ENCODE measurements at places on chromosomes 2 and 18.

DNA sequence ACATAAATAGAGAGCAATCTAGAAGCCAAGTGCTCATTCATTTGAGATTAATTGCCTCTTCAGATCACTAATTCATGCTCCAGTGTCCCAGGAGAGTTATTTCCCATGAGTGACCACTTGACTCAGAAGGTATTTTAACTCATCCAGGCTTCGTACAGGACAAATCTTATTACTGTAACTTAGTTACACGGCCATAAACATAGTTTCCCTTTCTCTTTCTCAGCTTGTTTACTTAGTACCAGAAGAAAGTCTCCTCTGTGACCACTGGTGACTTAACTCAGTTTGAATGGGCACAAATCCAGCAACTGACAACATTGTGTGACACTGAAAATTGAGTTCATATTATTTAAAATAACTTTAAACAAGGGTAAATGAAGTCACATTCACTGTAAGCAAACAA, 25.3 kb downstream of the MMADHC start:
- DNase-seq = no peak

GRCh38 chr2:119574108-119574815, 30.0 kb downstream of the CFAP221 start:
- DNase-seq = no peak

DNA sequence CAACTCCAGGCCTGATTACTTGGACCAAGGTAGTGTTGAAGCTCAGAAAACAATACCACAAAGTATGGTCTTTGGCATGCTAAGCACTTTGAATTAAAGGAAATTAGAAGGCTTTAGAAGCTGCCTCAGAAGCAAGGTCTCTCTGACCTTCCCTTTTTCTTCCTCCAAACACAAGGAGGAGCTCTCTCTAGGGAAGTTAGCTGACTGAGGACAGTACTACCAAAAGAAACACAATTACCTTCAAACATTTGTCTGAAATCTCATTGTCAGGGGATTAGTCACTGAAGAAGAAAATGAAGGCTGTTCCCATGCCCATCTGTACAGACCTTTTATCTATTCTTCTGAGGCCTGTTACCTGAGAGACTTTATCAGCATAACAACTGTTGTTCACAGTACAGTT, 279.3 kb downstream of the CDH20 start:
- DNase-seq = no peak

GRCh38 chr2:17661460-17661859, 92.2 kb downstream of the SMC6 start:
- DNase-seq = no peak

GRCh38 chr2:207133820-207134519, 31.8 kb downstream of the KLF7 start:
- DNase-seq = peak; percentile 35

- no peak for DNase-seq
Measured at GRCh38 chr2:149175956-149176355, 137.5 kb downstream of the LYPD6B start.

- DNase-seq = no peak
Measured at GRCh38 chr2:7438855-7439254, 521.6 kb downstream of the RNF144A start.

DNA sequence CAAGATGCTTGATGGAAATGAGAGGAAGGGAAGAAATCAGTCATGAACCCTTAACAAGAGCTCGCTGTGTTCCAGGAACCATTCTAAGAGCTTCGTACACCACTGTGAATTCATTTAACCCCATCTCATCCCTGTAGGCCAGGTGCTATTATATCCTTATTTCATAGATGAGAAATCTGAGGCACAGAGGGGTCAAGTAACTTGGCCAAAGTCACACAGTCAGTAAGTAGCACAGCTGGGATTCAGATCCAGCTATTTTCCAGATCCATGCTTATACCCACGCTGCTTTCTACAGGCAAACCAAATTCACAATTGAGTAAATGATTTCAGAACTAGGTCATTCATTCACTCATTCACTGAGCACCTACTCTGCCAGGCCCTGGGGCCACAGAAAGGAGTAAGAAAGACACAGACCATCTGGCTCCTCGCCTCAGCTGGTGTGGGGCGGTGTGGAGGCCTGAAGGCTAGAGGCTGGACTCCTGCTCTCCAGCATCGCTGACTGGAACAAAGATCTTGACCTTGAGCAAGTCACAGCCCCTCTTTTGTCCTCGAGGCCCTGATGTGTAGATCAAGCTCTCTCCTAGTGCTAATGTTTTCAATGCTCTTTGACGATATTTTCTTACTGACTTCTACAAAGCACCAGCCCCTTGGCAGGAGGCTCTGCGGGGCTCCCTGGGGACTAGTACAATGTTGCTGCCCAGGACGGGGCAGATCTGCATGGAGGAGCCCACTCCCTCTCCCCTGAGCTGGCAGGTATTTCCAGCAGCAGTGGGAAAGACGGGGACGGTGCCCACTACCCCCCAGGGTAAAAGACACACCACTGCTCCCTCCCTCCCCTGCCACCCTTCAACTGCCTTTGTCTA, 26.5 kb downstream of the STEAP3 start:
- DNase-seq = no peak

GRCh38 chr18:45580127-45580526, 35.1 kb upstream of the SLC14A2 start:
- no peak for DNase-seq

DNA sequence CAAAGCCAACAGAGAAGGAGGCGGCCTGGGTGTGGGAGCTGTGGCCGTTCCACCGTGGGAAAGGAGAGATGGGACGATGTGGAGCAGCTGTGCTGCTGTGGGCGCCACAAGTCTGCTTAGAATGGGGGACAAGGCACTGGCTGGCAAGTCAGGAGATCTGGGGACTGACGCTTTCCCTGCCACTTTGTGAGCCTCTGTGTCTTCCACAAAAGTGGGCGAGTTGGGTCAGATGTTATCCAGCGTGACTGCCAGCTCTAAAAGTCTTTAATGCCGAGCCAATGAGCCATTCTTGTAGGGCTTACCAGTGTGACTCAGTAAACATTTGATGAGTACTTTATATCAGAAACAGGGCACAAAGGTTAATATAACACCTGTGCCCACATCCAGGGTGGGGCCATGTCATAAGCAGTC, 113.6 kb upstream of the MGAT5 start:
- DNase-seq = no peak

DNA sequence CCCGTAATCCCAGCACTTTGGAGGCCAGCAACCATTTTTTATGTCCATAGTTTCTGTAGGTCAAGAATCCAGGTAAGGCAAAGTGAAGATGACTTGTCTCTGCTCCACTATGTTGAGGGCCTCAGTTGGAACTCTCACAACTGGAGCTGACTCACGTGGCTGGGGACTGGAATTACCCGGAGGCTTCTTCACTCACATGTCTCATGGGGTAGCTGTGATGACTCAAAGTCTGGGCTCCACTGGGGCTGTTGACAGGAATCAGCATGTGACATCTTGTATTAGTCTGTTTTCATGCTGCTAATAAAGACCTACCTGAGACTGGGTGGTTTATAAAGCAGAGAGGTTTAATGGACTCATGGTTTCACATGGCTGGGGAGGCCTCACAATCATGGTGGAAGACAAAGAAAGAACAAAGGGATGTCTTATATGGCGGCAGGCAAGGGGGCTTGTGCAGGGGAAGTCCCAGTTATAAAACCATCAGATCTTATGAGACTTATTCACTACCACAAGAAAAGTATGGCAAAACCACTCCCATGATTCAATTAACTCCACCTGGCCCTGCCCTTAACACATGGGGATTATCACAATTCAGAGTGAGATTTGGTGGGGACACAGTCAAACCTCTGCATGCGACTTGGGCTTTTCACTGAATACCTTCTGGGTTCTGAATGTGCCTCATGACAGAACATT, 7.8 kb upstream of the PPP1R1C start:
- DNase-seq = no peak

GRCh38 chr2:46909771-46910419, 5.7 kb downstream of the MCFD2 start:
- no peak for DNase-seq

DNA sequence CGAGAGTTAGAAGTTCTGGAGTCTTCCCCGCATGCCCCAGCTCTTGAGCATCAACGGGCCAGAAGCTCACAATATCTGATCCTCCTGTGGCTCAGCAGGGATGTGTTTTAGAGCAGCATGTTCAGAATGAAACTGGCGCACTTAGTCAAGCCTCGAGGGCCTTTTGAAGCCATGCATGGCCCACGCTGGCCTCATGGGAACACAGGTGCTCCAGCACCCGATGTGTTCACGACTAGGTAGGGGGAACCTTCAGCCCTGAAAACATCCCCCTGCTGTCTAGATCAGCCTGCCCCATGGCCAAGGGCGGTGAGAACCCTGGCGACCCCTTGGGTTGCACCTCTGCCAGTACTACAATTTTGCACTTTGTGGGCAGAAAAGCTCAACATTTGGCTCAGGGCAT, 32.8 kb downstream of the MSH6 start:
- no peak for DNase-seq

DNA sequence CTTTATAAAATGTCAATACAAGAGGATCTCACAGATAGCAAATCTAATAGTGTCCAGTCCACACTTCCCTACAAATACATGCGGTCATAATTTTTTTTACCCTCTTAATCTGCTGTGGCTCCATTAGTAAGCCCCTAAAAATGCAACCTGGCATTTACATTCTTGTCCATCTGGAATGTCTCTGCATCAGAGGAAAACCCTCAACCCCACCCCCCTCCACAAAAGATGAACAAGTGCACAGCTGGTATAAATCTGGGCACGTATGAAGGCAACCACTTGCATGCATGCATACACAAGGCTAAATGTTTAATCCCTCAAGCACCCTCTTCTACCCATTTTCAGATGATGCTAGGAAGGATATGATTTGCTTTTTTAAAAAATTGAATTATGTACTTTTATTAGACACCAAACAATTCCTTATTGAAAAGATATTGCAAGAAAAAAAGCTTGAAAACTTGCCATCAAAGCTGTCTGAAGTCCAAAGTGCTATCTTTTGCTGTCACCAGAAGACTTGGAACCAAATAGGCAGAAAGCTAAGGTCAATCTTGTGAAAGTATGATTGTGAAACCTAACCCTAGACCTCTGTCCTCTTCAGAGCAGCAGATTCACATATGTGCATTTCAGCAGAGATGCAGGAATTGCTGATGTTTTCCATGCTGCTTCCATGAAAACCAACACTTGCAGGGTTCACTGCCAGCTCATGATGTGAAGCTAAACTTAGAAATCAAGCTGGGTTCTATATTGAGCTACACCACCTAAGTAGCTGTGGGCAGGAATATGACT, 39.0 kb downstream of the IRS1 start:
- DNase-seq = no peak

- no peak for DNase-seq
Measured at GRCh38 chr18:67117804-67118203, 398.7 kb downstream of the DSEL start.

DNA sequence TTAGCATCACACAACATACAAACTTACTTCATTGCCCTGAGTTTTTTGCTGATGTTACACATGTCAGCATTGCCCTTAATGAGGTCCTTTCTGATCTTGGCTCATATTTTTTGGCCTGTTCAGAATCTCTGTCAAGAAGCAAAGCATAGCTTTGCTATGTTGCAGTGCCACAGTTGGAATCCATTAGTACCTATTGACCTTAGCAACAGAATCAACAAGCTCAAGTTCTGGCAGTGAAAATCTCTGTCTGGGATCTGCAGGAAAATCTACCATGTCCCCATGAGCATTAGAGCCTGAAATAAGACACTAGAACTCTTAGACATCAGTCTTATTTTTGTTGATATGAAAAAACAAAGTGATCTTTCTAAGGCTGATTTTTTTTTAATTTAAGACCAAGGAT, 105.6 kb upstream of the FHL2 start:
- DNase-seq = no peak

GRCh38 chr18:69758458-69758857, 189.2 kb downstream of the CD226 start:
- DNase-seq = no peak

DNA sequence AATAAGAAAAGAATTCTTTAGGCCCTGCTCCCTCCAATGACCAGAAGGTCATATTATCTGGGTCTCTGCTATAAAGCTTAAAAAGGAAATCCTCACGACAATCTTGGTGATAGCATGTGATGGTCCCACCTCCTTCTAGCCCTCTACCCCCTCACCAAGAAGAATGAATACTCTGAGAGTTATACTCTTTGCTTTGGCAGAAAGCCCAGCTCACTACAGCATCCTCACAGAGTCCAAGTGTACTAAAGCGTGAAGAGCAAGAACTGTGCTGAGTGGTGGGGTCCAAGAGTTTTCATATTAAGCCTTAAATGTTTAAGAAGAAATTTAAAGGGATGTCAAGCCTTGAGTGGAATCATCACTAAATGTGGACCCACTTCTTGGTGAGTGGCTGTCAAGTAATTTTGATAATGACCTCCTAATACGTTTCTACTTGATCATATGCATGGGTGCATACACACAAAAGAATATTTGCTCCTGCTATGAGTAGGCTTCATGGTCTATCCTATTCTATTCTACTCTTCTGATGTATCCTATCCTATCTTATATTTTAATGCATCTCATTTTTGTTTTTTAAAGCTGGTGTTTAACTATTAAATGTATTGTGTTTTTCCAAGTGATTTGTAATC, 16.5 kb upstream of the SERPINB7 start:
- no peak for DNase-seq

- no peak for DNase-seq
Measured at GRCh38 chr2:63051042-63051794, 588 bp downstream of the OTX1 start.

DNA sequence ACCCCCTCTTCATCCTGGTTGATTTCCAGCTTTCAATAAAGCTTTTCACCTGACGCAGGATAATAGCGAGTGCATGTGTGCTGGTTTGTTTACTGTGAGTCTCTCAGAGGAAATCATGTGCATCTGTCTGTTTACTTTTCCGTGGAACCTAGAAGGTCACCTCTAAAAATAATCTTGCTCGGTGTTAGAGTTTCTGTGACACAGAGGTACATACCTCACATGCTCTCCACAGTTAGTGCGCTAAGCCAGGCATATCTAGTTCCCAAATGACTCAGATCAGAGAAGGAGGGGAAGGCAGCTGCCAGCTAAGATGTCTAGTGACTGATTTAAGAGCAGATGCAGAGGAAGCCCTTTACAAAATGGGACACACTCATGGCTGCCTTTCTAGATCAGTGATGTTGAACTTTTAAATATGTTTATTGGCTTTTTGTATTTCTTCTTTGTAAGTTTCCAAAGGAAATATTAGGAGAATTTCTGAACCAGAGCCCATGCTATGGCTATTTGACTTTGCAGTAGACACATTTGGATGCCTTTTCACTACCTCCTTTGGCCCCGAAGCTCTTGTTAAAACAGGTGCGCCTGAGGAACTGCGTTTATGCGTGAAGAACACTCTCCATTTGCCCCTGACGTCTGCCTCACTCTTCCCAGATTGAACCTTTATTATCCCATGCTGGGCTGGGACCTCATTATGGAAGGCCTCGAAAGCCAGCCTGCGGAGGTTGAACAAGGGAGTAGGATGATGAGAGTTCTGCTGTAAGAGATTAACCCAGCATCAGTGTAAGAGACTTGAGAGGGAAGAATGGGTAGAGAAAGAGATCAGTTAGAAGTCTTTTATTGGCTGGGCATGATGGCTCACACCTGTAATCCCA, 145.6 kb downstream of the FAM161A start:
- peak; percentile 14 for DNase-seq
